Stimulated activated effector memory CD8-positive, alpha-beta T cell treated with anti-CD3 and anti-CD28 coated beads, Interleukin-12 subunit alpha, Interleukin-12 subunit beta, amount 100 ng/mL, for 72 hours (primary cell): ENCODE measurements at places on chromosomes 6 and 20.

DNA sequence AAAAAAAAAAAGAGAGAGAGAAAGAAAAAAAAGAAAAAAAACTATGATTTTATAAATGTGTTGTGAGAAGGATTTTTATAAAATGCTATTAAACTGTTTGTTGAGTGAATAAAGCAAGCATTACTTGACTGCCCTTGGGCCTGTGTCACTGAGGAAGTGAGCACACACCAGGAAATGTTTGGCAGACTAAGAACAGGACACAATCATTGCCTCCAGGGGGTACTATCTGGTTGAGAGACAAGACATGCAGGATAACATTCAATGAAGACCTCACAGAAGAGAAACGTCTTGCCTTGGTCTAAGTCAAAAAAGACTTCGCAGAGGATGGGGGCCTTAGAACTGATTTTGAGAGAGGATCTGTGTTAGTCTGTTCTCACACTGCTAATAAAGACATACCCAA is 40.6 kb downstream of the MTFR2 start:
- no peak for DNase-seq

DNA sequence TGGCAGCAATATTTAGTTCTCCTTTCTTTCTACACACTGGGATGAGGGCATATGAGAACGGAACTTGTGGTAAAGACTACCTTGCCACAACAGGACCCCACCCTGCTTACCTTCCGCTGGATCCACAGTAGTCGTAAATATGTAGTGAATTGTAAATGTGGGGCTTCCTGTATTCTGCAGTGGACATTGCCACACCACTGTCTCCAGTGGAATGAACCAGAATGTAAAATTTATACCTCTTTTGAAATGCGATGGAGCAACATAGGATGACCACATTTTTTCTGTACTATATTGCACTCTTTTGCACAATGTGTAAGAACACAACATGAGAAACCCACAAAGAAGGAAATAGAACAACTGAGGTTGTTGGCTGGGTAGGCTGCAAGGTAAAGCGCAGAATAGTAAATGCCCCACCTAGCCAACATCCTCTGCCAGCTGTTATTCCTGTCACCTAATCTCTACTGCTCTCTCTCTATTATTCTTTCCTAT is 16.1 kb upstream of the RIPOR2 start:
- DNase-seq: no peak

GRCh38 chr20:2361035-2361593 is 19.6 kb upstream of the TGM6 start:
- DNase-seq: no peak

DNA sequence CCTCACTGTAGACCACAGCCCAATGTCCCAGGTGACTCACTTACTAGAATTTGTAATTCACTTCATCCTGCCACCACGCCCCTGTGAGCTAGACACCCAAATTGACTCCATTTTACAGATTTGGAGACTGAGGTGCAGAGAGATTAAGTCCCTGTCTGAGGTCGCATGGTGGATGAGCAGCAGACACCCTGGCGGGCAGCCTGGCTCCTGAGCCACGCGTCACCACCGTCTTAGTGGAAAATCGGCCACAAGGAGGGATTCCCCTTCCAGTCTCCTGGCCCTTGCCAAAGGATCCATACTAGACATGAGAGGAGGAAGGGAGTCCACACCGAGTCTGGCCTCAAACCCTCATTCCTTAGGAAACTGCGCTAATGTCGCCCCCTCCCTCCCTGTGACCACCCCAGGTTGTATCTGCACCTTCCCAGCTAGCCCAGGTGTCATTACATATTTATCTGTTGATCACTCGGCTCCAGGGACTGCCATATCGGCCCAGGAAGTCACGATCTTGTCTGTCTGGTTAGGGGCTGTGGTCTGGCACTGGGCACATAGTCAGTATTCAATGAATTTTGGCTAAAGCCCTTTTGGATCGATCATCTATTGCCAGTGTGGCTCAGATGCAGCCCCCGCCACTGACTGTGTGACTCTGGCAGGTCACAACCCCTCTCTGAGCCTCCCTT is 25.7 kb upstream of the PTGIS start:
- peak; percentile 19 for DNase-seq
